ENCODE measurements at places on chromosomes 6 and 20.

GRCh38 chr6:133160536-133160935 lies 80.6 kb upstream of the EYA4 start:
- DNase-seq = no peak

GRCh38 chr20:23745247-23745646 lies 5.5 kb downstream of the CST1 start:
- no peak for DNase-seq

DNA sequence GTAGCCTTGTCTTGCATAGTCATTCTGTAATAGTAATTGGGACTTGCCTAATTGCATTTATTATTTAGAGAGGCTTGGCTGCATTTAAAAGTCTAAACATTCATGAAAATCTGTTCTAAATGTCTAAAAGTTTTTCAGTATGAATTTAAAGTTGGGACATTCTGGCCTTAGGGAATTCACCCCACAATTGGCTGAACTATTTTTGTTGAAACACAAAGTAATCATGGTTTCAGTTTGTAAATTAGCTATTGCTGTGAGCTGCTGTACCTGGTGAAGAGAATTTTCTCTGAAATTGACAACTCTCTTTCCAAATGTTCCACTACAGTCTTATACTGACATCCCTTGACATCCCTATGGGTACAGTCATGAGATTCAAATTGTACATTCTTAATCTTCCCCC lies 253.0 kb downstream of the FARS2 start:
- DNase-seq = no peak

- DNase-seq = no peak
Measured at GRCh38 chr6:144289006-144289405, 3.9 kb downstream of the UTRN start.

GRCh38 chr6:157998707-157999167 lies 17.1 kb downstream of the SYNJ2 start:
- no peak for DNase-seq
